ENCODE measurements at places on chromosomes 4 and X. TPM values are rescaled to one million over a fixed set of nuclear protein-coding genes. Genes with fewer than 3 reads are reported as not detected.
A peak's percentile ranks its signal among the peaks of the same experiment; 100 is the strongest.

- DNase-seq, result no peak
Measured at GRCh38 chr4:32745351-32745750, 2025.2 kb downstream of the PCDH7 start.

GRCh38 chrX:115581759-115582615 lies 21.0 kb downstream of the PLS3 start:
- DNase-seq, result no peak

S100P gene
- not detected for total RNA-seq

DNA sequence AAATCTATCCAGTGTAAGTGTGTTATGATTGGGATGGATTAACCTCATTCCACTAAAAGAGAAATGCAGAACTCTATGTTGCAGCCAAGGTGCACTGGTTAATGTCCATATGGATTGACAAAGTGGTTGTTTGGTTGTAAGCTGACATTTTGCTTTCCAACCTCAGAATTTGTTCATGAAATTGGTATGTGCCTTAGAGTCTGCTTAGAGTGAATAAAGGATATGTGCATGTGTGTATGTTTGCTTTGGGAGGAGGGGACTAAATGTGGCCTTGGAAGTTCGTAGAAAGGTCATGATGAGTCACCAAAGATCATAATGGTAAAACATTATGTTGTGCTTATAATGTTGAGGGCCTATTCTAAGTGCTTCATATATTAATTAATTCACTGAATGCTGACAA lies 44.1 kb upstream of the MBNL3 start:
- DNase-seq, result peak; percentile 1

GRCh38 chrX:79573760-79574159 lies 206.6 kb upstream of the ITM2A start:
- DNase-seq, result no peak

GRCh38 chr4:6855692-6856297 lies 53.8 kb upstream of the TBC1D14 start:
- DNase-seq, result peak; percentile 71

GPC4 gene
- 2.8 TPM for total RNA-seq

ASMT gene
- total RNA-seq, result not detected

DNA sequence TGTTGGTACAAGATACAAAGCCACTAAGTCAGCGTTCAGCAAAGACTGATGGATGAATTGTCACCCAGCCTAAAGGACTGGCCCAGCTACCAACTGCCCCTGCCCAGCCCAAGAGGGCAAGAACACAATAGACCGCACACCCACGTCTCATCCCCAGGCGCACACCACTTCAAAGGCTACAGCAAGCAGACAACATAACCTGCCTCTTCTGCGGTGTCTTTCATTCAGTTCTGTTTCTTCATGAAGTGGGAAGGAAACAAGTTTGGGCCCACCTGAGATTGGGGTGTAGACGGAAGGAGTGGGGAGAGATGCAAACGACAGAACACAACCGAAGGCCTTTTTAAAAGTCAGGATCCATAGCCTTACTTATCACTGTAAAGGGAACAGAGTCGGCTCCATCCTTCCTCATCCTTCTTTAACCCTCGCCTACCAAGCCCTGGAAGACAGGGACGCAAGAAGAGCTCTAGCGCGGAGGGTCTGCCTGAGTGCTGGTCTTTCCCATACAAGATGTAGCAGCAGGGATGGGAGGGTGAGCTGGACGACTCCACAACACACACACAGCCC lies 691 bp downstream of the SCARB2 start:
- DNase-seq, result peak; percentile 55

CYLC1 gene
- not detected for total RNA-seq

- no peak for DNase-seq
Measured at GRCh38 chr4:16785793-16786527, 112.5 kb downstream of the LDB2 start.

YIPF6 gene
- total RNA-seq, result 22.1 TPM

DNA sequence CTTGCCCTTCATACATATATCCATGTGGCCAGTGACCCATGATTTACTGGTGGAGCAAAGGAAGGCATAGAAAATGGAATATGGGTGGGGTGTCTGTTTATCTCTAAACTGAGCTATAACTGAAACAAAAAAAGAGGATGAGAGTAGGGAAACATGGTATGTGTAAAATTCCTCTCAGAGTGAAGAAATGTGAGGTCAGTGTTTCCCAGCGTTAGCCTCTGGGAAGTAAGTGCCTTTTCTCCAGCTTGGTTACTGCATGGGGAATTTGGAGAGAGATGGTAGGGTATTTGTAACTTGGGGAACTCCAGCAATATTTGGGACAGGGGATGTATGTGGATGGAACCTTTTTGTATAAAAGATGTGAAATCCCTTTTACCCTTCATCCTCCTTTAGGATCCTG lies 89.4 kb downstream of the AFF1 start:
- peak; percentile 51 for DNase-seq

- no peak for DNase-seq
Measured at GRCh38 chr4:56652196-56652595, 28.9 kb downstream of the HOPX start.

DNA sequence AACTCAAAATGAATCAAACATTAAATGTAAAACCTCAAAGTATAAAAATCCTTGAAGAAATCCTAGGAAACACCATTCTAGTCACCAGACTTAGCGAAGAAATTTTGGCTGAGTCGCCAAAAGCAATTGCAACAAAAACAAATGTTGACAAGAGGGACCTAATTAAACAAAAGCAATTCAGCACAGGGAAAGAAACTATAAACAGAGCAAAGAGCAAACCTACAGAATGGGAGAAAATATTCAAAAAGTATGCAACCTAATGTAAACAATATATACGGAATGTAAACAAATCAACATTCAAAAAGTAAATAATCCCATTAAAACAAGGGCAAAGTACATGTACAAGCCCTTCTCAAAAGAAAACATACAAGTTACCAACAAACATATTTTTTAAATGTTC lies 974.7 kb downstream of the TRAM1L1 start:
- no peak for DNase-seq

- peak; percentile 50 for DNase-seq
Measured at GRCh38 chr4:79913581-79913980, 159.4 kb downstream of the ANTXR2 start.

DNA sequence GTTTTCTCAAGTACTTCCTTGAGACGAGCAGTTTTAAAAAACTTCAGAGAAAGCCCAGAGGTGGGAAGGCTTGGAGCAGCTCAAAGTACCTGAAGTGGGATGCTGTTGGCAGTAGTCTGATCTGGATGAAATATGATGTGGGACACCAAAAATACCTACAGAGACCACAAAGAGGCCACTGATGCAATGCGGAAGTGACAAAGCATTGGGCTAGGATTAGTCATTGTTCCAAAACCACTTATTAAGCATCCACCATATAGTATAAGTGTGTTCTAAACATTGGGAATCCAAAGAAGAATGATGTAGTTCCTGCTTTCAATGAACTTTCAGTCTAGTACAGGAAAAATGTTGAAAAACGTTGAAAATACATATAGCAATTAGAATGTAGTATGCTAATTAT lies 386.1 kb upstream of the CNKSR2 start:
- DNase-seq, result no peak

PCYT1B gene
- 0.74 TPM for total RNA-seq

DNA sequence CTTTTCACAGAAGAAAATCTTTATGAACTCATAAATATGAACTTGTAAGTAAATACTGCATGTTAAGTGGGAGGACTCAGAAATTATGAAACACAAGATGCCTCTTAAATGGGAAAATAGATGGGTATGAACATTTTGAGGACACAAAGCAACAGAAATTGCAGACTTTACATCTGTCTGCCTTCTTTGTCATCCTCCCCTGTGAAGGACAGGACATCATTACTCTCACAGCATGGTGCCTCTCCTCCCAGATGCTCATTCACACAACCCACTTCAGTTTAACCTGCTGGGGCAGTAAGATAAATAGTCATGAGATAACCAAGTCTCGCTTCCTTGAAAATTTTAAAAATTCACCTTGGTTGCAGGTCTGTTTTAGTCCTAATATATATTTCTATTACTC lies 144.5 kb downstream of the APBB2 start:
- no peak for DNase-seq

- DNase-seq, result no peak
Measured at GRCh38 chr4:6541789-6542188, 33.2 kb upstream of the MAN2B2 start.

SH2D1A gene
- not detected for total RNA-seq

DNA sequence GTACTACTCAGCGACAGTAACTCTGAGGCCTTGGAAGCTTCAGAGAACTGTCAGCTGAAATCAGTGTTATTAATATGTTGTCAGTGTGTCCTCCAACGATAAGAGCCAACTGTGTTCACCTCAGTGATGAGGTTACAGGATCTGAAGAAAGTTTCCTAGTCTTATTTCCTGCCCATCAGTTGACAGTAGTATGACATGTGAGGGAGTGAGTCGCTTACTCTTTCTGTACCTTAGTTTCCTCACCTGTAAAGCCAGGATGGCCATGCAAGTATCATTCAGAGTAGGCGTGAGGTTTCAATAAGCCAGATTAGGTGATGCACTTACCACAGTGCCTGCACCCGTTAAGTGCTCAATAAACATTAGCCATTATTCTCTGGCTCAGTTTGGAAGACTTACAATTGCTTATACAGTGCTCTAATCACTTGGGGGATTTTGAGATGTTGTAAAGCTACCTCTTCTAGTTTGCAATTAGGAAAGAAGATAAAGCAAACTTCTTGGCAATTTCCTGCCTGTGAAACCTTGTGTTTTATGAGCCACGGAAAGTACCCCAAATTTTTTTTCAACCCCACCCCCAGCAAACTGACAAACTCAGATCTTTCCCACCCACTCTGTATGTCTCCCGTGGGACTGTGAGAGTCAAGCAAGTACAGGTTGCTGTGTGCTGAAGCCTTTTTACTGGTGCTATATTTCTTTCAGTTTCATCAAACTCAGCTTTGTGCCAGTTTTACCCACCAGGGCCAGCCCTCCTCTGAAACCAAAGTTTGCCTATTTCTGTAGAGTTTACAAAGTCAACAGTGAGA lies 62.2 kb downstream of the ANXA3 start:
- no peak for DNase-seq

- no peak for DNase-seq
Measured at GRCh38 chrX:36974911-36975310, 33.3 kb upstream of the FAM47C start.

- DNase-seq, result peak; percentile 88
Measured at GRCh38 chr4:122652379-122652778, 31.5 kb upstream of the IL21 start.

DNA sequence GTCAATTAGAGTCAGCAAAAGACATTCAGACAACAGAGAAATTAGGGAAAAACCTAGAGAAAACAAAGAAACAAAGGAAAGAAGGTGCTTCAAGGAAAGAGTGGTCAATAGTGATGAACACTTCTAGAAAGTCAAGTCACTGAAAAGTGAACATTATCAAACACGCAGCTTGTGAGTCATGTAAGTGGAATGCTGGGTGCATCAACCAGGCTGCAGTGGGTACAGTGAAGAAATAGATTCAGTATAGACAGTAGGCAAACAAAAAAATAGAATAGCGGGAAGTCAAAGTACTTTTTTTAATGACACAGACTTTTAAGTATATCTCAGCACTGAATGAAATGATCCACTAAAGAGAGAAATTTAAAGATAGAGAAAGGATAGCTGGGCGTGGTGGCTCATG lies 245.8 kb downstream of the ARHGAP24 start:
- peak; percentile 45 for DNase-seq

DNA sequence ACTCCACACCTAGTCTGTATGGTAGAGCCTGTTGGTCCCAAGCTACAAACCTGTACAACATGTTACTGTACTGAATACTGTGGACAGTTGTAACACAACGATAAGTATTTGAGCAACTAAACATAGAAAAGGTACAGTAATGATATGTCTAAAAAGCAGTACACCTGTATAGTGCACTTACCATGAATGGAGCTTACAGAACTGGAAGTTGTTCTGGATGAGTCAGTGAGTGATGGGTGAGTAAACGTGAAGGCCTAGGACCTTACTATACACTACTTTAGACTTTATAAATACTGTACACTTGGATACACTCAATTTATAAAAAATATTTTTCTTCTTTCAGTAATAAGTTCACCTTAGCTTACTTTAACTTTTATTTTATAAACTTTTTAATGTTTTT lies 104.0 kb downstream of the TMA16 start:
- DNase-seq, result no peak

DNA sequence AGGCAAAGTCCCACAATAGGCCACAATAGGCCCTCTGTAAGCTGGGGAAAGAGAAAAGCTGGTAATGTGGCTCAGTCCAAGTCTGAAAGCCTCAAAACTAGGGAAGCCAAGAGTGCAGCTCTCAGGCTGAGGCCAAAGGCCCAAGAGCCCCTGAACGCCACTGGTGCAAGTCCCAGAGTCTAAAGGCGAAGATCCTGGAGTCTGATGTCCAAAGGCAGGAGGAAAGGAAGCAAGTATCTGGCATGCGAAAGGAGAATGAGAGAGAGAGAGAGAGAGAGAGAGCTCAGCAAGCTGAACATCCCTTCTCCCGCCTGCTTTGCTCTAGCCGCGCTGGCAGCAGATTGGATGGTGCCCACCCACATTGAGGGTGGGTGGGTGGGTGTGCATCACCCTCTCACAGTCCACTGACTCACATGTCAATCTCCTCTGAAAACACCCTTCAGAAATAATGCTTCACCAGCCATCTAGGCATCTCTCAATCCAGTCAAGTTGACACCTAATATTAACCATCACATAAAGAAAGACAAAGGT lies 30.9 kb upstream of the ELF2 start:
- DNase-seq, result no peak

GRCh38 chr4:37812713-37813112 lies 13.8 kb upstream of the PGM2 start:
- DNase-seq, result peak; percentile 36

- no peak for DNase-seq
Measured at GRCh38 chr4:3200423-3201090, 48.4 kb upstream of the MSANTD1 start.

UNC5C gene
- total RNA-seq, result 2.2 TPM

DNA sequence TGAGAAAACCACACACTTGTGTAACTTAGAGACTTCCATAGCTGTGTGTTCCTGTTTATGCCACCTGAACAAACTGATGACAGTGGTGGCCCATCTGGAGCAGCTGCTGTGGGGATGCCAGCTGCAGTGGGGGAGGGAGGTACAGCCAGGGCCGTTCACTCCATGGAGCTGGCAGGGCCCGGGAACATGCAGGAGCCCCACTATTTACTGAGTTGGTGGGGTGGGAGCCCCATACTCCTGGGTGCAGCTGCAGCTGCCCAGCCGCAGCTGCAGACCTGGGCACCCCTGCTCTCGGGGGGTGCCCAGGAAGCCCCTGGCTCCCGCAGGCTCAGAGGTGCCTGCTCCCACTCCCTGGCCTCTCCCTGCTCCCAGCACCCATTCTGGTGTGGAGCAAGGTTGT lies 398.6 kb upstream of the RASGEF1B start:
- DNase-seq, result no peak

GAGE12J gene
- not detected for total RNA-seq

- no peak for DNase-seq
Measured at GRCh38 chr4:107599841-107600240, 120.2 kb downstream of the PAPSS1 start.

GRCh38 chr4:7388627-7389026 lies 46.1 kb downstream of the PSAPL1 start:
- no peak for DNase-seq

DNA sequence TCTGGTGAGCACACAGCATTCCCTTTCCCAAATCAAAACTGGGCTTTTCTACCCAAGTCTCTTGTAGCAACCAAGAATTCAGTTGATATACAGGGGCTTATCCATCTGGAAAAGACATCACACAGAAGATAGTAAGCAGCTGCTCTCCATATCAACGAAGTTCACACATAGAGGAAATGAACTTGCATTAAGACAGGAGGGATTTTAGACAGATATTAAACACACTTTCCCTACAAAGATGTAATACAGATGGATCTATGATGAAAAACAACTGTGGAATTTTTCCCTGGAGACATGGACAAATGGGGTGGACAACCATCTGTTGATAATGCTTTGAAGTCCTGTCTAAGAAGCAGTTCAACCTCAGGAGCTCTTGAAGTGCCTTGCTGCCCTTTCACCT lies 9.8 kb upstream of the PDE5A start:
- peak; percentile 74 for DNase-seq
